ENCODE measurements at places on chromosomes 16 and 17.

DNA sequence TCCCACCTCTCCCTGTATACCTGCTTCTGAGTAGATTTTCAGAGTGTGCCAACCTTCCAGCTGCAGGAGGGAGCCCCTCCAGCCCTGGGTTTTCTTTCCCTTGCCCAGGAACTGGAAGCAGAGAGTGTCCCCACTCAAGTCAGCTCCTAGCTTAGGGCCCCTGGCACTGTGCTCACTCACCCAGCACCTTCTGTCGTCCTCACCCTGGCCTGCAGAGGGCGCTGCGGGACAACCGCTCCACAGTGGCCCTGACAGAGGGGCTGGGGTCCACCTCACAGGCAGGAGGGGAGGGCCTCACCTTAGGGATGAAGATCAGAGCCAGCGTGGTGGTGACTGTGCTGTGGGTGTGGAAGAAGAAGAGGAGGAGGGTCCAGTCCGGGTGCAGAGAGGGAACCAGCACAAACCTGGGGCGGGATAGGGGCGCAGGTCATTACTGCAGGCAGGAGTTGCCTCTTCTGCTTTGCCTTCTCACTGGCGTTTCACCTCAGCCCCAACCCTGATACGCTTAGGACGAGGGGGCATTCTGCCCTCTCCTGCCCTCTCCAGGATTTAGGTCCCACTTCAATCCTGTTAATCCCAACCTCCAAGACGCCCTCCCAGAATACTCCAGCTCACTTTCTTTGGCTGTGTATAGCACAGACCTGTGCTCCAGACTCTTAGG is 10.0 kb downstream of the GPR179 start:
- DNase-seq, result peak; percentile 22

- DNase-seq, result no peak
Measured at GRCh38 chr17:69427486-69428197, 13.1 kb downstream of the MAP2K6 start.

DNA sequence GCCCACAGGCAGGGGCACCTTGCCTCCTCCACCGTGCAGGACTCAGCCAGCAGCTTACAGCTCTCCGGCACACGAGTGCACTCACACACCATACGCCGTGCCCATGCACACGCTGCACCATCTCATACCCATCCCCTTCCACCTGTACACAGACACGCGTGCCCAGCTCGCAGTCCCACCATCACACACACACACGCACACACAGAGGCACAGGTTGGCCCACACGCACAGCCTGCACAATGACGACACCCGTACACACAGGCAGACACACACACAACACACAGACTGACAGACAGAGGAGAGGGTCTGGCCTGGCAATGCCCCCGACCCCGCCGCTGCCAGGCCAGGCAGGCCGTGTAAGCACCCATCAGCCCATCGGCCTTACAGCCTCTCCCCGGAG is 12.1 kb downstream of the CASKIN1 start:
- no peak for DNase-seq

- DNase-seq, result peak; percentile 45
Measured at GRCh38 chr16:10752843-10753523, 9.3 kb downstream of the NUBP1 start.

DNA sequence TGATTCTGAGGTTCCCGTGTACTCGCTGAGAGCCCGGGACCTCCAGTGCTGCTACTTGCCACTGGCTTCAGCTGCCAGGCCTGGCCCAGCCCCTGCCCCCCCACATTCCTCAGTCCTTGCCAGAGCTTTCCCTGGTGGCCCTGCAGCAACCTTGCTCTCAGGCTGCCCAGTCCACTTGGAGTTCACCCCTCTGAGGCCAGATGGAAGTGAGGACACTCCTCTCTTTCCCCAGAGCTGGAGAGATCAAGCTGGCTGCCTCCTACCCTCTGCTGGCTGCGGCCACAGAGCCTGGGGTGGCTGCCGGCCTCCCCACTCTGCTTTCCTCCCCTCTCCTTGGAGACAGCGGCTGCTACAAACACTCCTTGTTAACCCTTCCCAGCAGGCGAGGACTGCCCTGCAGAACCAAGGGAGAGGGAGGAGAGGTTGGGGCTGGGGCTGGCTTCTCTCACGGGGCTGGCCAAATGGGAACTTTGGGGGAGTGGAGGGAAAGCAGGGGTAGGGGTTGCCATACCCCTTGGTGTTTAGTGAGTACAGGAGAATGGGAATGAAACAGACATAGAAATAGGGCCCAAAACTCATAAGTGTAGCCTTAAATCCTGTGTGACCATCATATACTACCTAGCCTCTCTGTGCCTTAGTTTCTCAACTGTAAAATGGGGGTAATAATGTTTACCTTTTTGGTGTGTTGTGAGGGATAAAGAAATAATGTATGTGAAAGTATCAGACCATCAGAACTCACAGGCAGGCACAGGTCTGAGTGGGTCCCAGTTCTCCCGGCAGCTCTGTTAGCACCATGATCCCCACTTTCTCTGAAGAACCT is at the start of gene GAS2L2:
Gene GAS2L2 (minus strand): TSS at position 295 of the 820 bp plus-strand sequence. CDS start 389 bp downstream, outside the sequence.
- no peak for DNase-seq

- no peak for DNase-seq
Measured at GRCh38 chr16:630249-630814, 453 bp upstream of the WFIKKN1 start.

GRCh38 chr17:50467855-50468303 is 801 bp downstream of the CHAD start:
- no peak for DNase-seq

DNA sequence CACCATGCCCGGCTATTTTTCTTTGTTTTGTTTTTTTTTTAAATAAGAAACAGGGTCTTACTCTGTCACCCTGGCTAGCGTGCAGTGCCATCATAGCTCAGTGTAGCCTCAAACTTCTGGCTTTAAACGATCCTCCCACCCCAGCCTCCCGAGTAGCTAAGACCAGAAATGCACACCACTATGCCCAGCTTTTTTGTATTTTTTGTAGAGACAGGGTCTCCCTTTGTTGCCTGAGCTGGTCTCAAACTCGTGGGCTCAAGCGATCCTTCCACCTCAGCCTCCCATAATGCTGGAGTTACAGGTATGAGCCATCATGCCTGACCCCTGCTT is 59.7 kb downstream of the WWP2 start:
- DNase-seq, result no peak
